Stimulated activated CD4-positive, alpha-beta T cell treated with anti-CD3 and anti-CD28 coated beads, Interleukin-15, amount 100 ng/mL, for 48 hours (primary cell): ENCODE measurements at places on chromosomes 4 and X.

DNA sequence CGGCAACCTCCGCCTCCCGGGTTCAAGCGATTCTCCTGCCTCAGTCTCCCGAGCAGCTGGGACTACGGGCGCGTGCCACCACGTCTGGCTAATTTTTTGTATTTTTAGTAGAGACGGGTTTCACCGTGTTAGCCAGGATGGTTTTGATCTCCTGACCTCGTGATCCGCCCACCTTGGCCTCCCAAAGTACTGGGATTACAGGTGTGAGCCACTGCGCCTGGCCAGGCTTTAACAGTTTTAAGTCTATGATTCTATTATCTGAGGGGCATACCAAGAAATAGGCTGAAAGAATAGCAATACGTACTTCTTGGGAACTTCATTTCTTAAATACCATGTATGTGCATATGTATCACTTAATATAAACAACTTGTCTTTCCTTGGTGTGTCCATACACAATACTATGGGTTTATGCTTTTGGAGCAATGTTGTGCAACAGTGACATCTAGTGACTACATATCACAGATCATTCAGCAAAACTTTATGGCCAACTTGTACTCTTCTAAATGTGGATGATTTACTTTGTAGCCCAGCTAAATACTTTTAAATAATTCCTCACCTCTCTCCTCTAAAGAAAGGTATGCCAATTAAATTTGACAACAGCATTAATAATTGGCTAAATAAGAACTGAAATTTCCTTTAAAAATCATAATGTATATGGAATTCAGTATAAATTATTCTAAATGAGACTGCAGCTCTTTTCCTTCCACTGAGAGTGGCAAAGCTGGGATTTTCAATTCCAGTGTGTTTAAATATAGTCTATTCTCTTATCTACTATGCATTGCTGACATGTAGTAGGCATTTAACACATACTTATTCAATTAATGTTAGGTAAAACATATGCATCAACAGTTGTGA lies 10.4 kb downstream of the SLC9B1 start:
- DNase-seq: no peak

DNA sequence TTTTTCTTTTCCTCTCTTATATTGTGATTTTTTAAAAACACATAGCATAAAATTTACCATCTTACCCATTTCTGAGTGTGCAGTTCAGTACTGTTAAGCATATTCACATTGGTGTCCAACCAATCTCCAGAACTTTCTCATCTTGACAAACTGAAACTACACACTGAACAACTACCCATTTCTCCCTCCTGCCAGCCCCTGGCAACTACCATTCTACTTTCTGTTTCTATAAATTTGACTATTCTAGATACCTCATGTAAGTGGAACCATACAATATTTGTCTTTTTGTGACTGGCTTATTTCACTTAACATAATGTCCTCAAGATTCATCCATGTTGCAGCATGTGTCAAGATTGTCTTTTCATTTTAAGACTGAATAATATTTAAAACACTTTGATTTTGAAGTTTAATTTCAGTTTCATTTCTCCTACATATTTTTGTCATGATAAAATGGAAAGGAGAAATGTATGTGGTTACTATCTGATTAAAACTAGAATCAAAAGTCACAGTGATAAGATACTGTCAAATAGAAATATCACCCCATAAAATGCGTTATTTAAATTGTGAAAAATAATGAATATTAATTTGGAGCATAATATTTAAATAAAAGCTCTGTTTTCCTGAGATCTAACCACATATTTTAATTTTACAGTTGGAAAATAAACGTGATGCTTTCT lies 122.8 kb downstream of the DIPK2B start:
- no peak for DNase-seq

GRCh38 chr4:31124008-31124585 lies 403.9 kb downstream of the PCDH7 start:
- DNase-seq: no peak

- DNase-seq: no peak
These were observed 91.8 kb downstream of the STOX2 start for GRCh38 chr4:183996868-183997267.

- no peak for DNase-seq
These were observed 29.6 kb downstream of the MFAP3L start for GRCh38 chr4:169996379-169997240.

GRCh38 chrX:71253253-71254091 lies 468 bp downstream of the ZMYM3 start:
- DNase-seq: peak; percentile 28

GRCh38 chr4:66574145-66574978 lies 904.1 kb upstream of the EPHA5 start:
- DNase-seq: no peak

DNA sequence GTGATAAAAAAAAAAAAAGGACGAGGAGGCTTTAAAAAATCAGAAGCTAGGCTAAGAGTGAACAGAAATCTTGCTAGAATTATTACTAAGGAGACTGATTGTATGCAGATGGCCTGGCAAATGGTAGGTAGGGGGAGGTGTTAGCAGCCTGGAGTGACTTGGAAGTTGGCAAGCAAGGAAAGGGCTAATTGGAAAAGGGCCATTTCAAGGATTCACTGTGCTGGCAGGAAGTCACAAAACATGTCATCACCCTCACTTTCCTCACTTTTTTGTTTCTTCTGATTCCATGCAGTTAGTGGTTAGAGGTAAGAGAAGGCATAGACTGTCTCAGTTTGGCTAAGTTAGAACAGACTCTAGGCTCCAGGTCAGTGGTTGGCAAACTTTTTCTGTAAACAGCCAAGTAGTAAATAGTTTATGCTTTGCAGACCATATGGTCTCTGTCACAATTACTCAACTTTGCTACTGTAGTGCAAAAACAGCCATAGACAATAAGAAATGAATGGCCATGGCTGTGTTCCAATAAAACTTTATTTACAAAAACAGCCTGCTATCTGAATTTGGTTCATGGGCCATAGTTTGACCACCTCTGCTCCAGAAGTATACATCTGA lies 646.5 kb upstream of the ACTRT1 start:
- DNase-seq: no peak

GRCh38 chr4:35229021-35229420 lies 1015.3 kb downstream of the ARAP2 start:
- no peak for DNase-seq

GRCh38 chr4:168317621-168318020 lies 931 bp downstream of the DDX60 start:
- no peak for DNase-seq

- no peak for DNase-seq
These were observed 5.1 kb downstream of the GJB1 start for GRCh38 chrX:71228063-71228642.

DNA sequence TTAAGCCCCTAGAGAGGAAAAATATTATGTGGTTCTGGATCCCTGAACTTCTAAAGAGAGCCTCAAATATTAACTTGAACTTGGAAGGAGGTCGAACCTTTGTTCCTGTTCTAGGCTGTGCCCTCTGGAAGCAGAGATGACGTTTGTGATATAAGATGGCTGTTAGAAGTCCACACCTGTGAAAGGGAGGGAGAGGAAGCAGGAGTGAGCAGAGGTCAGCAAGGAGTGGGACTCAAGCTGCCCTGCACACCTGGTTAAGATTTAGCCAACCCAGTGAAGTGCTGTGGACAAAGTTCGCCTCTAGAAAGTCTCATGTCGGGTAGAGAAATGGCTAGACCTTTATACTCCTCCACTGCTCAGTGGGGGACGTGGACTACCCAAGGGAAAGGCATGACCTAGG lies 566.2 kb downstream of the MID1IP1 start:
- DNase-seq: no peak

GRCh38 chr4:41572956-41573355 lies 35.0 kb downstream of the LIMCH1 start:
- DNase-seq: no peak

- no peak for DNase-seq
These were observed 84.9 kb downstream of the BCOR start for GRCh38 chrX:40012868-40013265.

GRCh38 chr4:105858466-105859040 lies 36.7 kb upstream of the NPNT start:
- no peak for DNase-seq

DNA sequence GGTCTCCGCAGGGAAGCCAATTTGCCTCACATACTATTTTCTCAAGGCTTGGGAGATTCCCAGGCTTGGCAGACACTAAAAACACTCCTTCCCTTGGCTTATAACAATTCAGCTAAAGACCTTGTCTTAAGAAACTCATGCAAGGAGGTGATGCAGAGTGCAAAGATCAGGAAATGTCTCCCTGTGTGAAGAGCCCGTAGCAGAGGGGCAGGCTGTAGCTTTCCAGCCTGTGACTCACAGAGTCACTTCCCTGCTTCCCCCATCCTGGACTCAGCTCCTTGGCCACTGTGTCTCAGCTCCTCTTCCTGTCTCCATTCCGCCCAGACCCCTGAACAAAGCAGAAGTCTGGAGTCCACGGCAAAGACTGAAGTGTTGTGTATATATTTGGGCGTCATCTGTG lies 56.1 kb downstream of the KDR start:
- no peak for DNase-seq

GRCh38 chr4:33088713-33089112 lies 2368.5 kb downstream of the PCDH7 start:
- DNase-seq: no peak

DNA sequence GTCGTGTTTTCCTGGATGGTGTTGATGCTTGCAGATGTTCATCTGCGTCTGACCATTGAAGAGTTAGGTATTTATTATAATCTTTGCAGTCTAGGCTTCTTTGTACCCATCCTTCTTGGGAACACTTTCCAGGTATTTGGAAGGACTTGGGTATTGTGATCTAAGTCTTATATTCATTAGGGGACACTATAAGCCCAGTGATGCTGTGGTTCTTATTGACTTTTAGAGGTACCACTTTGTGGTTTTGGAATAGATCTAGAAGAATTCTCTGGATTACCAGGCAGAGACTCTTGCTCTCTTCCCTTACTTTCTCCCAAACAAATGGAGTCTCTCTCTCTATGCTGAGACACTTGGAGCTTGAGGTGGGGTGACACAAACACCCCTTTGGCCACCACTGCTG lies 41.6 kb downstream of the AFM start:
- DNase-seq: no peak

- DNase-seq: no peak
These were observed 238.3 kb upstream of the TLL1 start for GRCh38 chr4:165634766-165635165.

DNA sequence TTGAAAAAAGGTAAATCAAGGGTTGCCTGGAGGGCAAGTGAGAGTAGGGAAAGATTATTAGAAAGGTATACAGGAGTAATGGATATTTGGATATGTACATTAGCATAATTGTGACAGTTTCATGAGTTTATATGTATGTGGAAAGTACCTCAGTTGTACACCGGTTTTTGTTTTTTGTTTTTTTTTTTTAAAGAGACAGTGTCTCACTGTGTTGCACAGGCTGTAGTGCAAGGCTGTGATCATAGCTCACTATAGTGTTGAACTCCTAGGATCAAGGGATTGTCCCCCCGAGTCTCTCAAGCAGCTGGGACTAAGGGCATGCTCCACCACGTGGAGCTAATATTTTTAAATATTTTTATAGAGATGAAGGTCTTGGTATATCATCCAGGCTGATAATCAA lies 15.3 kb upstream of the HPGD start:
- no peak for DNase-seq

GRCh38 chr4:45385306-45385705 lies 659.0 kb upstream of the GNPDA2 start:
- no peak for DNase-seq

- no peak for DNase-seq
These were observed 1244.5 kb downstream of the PCDH7 start for GRCh38 chr4:31964685-31965084.

GRCh38 chr4:47860305-47860704 lies 22.4 kb upstream of the CORIN start:
- no peak for DNase-seq

DNA sequence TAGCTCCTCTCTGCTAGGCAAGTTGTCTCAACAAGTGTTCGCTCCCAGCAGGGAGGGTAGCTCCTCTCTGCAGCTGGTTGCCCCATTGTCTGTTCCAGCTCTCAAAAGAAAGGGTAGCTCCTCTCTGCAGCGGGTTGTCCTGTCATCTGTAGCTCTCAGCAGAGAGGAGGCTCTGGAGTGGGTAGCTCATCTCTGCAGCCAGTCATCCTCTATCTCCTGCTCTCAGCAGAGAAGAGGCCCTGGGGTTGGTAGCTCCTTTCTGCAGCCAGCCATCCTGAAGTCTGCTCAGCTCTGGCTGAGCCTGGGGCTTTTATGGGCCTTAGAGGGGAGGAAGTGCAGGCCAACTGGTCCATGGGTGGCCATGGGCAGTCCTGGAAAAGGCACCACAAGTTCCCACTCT lies 342.7 kb downstream of the PTTG2 start:
- no peak for DNase-seq

GRCh38 chr4:82402196-82402775 lies 28.0 kb downstream of the HNRNPDL start:
- no peak for DNase-seq

- no peak for DNase-seq
These were observed 86.7 kb upstream of the NKX1-1 start for GRCh38 chr4:1492651-1493539.

DNA sequence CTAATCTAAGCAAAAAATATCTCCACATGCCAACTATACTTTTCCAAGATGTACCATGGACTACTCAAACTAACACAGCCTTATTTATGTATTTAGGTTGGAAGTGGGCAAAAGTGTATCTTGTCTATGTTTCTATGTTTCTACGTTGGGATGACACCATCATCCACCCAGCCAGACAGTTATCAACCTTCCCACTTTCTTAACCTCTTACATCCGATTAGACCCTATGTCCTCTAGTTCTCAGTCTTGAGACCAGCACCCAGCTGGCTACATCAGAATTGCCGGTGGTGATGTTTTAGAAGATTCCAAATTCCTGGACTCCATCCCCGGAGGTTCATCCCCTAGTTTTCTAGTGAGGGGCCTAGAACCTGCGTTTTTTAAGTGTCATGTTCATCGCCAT lies 1.0 kb upstream of the AASDH start:
- no peak for DNase-seq

- no peak for DNase-seq
These were observed 2.9 kb downstream of the HCFC1 start for GRCh38 chrX:153968754-153969124.

DNA sequence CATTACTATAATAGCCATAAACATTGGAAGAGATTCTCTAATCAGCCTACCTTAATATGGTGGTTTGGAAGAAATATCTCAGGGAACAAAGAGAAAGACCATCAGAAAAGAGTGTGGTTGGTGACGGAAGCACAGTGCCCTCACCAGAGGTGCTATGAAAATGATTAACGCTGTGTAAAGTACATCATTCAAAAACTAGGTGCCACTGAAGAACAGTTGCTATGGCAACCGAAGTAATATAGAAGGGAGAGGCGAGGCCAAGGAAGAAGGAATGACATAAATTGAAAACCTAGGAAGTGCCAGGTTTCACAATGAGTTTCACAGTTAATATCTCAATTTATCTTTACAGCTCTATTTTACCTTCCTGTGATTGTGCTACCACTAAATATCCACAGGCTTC lies 57.0 kb upstream of the ARSJ start:
- DNase-seq: no peak

GRCh38 chr4:185987961-185988627 lies 80.9 kb upstream of the TLR3 start:
- DNase-seq: no peak
